AG20443 (cell line): ENCODE measurements at places on chromosomes 2 and 18.

GRCh38 chr2:99863903-99864270 lies 278.5 kb downstream of the AFF3 start:
- no peak for DNase-seq

DNA sequence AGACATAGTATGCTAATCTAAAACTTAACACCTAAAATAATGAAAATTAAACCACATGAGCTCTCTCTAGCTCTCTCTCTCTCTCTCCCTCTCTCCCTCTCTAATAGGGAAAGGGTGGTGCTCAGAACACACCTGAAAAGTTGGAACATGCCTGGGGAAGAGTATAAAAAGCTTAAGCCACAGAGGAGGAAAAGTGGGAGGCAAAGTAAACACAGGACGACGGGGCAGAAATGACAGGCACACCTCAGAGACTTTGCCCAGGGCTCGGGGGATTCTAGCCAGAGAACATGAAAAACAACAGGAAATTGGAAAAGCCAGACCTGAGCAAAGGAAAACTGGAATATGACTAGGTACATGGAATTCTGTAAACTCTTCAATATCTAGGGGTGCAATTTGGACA lies 666.1 kb downstream of the BCL11A start:
- DNase-seq = no peak

GRCh38 chr2:240319855-240320203 lies 115.6 kb upstream of the GPC1 start:
- no peak for DNase-seq

- no peak for DNase-seq
Observed at GRCh38 chr18:40094441-40094840, 1860.6 kb upstream of the PIK3C3 start.

DNA sequence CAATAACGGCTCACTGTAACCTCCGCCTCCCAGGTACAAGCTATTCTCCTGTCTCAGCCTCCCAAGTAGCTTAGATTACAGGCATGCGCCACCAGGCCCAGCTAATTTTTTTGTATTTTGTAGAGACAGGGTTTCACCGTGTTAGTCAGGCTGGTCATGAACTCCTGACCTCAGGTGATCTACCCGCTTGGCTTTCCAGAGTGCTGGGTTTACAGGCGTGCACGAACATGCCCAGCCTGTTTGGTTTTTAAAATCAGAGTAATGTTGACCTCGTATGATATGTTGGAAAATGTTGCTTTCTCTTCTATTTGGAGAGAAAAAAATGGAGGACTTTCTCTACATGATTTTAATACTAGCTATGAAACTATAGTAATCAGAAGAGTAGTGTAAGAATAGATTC lies 386.2 kb downstream of the PTH2R start:
- no peak for DNase-seq

GRCh38 chr2:37156071-37156856 lies 516 bp downstream of the EIF2AK2 start:
- DNase-seq = peak; percentile 72

DNA sequence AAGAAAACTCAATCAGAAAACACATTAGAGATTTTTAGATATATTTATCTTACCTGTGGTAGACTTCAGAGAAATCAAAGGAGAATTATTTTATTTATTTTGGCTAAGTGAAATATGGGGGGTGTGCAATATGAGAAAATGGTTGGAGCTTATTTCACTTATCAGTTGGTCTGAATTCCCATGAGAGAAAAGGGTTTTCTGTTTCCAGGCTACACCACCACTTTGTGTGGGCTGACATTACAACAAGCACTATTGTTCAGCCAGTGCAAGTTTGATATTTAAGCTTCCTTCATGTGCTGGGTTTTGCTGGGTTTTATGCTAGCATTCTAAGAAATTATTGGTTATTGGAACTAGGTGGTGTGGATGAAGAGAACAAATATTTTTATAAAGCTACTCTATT lies 33.5 kb downstream of the RMND5A start:
- DNase-seq = no peak

GRCh38 chr2:47720036-47720435 lies 62.9 kb upstream of the MSH6 start:
- no peak for DNase-seq

DNA sequence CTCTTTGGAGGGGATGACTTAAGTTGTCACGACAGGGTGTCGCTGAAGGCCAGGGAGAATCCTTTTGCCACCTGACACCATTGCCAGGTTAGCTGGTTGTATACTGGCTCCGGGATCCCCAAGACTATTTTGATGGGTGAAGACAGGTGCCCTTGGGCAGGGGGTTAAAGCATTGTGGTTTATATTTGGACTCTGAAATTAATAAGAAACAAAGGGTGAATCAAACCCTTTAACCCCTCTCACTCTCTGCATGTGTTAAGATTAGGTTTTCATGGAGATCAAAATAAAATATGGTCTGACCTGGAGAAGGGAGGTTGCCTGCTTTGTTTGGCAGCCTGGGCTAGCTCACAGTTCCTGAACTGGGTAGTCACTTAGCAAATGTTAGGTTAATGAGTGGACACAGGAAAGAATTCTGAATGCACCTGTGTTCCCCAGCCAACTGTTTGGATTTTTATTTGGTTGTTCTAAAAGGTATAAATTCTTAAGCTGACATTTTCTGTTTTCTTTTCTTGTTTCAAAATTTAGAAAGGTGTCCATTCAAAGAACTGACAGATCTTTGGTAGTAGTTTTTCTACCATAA lies 301.7 kb downstream of the KCNS3 start:
- no peak for DNase-seq

- DNase-seq = no peak
Observed at GRCh38 chr18:74569401-74569800, 28.3 kb upstream of the ZNF407 start.

DNA sequence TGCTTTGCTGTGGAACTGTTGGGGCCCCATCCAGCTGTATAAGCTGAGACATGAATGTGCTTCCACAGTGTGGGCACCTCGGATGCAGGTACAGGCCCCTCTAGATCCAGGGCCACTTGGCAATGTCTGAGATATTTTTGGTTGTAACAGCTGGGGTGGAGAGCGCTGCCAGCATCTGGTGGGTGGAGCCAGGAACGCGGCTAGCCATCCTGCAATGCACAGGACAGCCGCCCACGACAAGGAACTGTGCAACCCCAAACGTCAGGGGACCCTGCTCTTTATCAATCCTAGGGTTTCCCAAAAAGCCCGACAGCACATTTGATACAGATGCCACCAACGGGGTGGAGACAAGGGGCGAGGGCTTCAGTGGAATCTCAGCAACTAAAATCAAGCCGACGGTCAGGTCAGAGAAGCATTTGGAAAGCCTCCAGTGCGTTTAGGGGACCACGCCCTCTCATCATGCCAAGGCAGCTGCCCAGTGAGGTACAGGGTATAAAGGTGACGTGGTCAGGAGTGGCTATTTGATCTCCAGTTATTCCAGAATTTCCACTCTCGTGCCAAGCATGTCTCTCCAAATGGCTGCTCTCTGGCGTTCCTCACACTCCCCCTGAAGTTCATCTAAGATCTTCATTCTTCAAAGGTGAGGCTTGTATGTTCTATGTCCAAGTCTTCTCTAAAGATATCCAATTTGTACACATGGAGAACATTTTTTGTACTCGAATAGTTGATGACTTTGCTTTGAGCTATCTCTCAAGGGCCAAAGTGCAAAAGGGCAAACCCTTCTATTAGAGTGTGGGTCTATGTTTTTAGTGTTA lies 55.7 kb downstream of the LRRFIP1 start:
- no peak for DNase-seq

GRCh38 chr2:70895998-70896764 lies 39.5 kb upstream of the ATP6V1B1 start:
- DNase-seq = no peak

- no peak for DNase-seq
Observed at GRCh38 chr18:48879008-48879431, 71.7 kb downstream of the SMAD7 start.

DNA sequence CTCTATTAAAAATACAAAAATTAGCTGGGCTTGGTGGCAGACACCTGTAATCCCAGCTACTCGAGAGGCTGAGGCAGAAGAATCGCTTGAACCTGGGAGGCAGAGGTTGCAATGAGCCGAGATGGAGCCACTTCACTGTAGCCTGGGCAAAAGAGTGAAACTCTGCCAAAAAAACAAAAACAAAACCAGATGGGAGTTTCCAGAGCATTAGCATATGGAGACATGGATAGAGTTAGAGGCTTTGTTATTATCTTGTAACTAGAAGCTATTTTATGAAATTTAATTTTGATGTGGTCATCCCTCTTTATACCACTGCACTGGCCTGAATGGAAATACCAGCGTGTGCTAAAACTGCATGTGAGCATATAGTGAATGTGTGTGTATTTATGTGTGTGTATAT lies 58.9 kb downstream of the TRAPPC8 start:
- DNase-seq = no peak

DNA sequence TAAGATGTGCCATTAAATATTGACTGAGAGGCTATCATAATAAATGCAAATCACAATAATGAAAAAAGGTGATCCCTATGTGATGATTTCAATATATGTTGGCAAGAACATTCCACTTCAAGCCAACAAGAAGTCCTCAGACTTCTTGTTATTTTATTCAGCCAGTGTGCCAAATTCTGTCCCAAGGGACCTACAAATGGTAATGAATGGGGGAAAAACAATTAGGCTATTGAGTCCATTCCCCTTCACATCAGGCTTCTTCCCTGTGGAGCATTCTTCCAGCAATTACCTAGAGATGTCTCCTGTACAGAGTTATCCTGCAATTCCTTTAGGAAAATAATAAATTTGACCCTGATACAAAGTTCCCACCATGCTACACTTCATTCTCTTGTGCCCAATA lies 144.4 kb downstream of the PIEZO2 start:
- no peak for DNase-seq

DNA sequence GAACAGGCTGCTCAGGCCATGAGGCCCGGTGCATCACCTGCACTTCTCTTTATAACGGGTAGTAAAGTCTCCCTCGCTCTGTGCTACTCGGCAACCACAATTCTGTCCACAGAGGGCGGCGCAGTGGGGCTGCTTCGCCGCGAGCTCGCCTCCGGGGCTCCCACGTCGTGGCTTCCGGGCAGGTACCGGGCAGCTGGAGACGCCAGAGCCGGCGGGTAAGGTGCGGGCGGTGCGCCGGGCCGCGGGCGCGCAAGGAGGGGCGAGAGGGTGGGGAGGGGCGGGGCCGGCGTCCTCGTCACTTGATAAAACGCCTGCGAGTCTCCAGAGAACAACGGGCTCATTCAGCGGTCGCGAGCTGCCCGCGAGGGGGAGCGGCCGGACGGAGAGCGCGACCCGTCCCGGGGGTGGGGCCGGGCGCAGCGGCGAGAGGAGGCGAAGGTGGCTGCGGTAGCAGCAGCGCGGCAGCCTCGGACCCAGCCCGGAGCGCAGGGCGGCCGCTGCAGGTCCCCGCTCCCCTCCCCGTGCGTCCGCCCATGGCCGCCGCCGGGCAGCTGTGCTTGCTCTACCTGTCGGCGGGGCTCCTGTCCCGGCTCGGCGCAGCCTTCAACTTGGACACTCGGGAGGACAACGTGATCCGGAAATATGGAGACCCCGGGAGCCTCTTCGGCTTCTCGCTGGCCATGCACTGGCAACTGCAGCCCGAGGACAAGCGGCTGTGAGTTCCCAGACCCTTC lies at the start of gene ITGA6:
TSS of gene ITGA6 (plus strand) at position 331 of the 734 bp plus-strand sequence.
- DNase-seq = peak; percentile 82

- no peak for DNase-seq
Observed at GRCh38 chr18:22459491-22459890, 41.8 kb upstream of the CTAGE1 start.

- DNase-seq = no peak
Observed at GRCh38 chr2:235047171-235048160, 95.6 kb downstream of the SH3BP4 start.

GRCh38 chr2:129895061-129895460 lies 84.4 kb upstream of the RAB6C start:
- no peak for DNase-seq

DNA sequence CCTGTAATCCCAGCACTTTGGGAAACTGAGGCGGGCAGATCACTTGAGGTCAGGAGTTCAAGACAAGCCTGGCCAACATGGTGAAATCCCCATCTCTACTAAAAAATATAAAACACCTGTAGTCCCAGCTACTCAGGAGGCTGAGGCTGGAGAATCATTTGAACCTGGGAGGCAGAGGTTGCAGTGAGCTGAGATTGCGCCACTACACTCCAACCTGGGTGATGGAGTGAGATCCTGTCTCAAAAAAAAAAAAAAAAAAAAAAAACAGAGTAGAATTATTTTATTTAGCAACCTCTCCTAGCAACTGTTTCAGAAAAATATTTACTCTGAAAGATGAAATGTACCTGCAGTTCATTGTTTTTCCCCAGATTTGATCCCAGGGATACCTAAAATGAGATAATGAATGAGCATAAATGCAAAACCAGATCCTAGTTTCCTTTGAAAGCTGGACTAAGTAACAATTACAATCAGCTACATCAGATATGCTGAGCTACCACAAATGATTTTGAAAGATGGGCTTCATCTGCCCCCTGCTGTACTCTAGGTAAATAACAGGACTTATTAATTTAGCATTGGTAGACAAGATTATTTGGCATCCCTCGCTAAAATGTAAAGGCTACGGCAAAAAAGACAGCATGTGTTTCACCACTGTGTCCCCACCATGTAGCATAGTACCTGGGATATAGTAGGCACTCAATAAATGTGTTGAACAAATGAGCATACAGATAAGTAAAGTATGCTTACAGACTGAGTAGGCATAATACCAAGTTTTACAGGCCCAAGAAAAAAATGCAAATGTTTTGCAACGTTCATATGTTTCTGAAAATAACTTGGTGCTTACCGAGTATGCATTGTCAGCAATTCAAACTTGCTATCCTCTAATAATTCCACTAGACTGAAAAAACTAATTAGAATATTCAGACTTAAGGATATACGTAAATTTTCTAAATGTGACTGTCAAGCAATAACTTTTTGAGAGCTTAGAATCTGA lies 102.5 kb downstream of the ATL2 start:
- peak; percentile 65 for DNase-seq

DNA sequence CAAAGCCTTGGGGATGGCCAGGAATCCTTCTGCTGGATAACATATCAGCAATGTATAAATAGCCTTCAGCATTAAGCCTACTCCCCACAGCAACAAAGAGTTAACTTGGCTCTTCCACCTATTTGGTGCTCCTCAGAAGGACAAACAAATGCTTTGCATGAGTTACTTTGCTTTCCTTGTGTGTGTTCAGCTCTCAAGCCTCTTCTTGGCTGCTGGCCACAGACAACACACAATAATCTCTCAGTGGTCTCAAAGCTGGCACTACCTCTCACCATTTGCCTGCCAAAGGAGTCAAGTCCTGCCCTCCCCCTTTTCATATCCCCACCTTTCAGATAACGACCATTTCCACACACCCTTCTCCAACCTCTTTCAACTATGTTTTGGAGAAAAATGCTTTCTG lies 17.5 kb downstream of the FTCDNL1 start:
- DNase-seq = no peak

- DNase-seq = peak; percentile 19
Observed at GRCh38 chr2:213306316-213306942, 22.2 kb downstream of the SPAG16 start.

GRCh38 chr2:190599073-190599472 lies 49.8 kb upstream of the NAB1 start:
- DNase-seq = no peak

- DNase-seq = no peak
Observed at GRCh38 chr18:75809926-75810255, 382.4 kb upstream of the SMIM21 start.

GRCh38 chr2:134122610-134123009 lies 131.3 kb upstream of the MGAT5 start:
- no peak for DNase-seq
